ENCODE measurements at places on chromosomes 5 and 9.

DNA sequence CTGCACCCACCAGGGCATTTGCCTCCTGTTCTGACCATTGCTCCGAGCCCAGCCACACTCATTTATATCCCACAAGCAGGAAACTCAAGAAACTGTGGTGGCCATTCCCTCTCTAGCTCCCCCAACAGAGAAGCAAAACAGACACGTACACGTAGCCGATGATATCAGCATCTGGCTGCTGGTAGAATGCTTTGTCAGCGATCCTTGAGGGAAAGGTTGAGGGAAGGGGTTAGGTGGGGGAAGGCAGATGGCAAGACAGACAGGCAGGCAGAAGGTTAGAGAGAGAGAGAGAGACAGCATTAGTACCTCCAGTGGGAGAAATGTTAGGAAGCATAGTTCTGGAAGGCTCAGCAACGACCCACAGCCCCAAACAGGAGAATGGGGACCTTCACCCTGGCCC, 7.8 kb downstream of the HIGD2A start:
- DNase-seq: no peak

GRCh38 chr5:142296914-142297417, 27.9 kb downstream of the SPRY4 start:
- no peak for DNase-seq

GRCh38 chr5:173595841-173596240, 20.6 kb downstream of the BOD1 start:
- DNase-seq: no peak

- DNase-seq: no peak
Observed at GRCh38 chr5:168092209-168093185, 198.9 kb upstream of the WWC1 start.

- no peak for DNase-seq
Observed at GRCh38 chr5:141155540-141156374, 5.9 kb downstream of the PCDHB6 start.

DNA sequence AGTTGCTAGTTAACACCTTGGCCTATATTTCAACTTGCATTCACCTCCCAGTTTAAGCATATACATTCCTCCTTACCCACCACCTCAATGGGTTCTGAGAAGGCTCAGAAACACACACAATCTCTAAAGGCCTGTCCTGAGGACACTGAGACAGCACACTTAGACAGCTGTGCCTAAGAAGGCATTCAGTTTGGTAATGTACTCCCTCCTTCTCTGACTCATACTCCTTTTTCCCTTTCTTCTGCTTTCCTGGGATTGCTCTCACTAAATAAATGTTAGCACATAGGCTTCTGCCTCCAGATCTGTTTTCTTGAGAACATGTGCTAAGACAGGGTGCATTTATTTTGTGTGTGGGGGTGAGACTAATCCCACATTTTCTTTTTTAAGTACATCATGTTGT, 456.8 kb upstream of the CDH6 start:
- no peak for DNase-seq

DNA sequence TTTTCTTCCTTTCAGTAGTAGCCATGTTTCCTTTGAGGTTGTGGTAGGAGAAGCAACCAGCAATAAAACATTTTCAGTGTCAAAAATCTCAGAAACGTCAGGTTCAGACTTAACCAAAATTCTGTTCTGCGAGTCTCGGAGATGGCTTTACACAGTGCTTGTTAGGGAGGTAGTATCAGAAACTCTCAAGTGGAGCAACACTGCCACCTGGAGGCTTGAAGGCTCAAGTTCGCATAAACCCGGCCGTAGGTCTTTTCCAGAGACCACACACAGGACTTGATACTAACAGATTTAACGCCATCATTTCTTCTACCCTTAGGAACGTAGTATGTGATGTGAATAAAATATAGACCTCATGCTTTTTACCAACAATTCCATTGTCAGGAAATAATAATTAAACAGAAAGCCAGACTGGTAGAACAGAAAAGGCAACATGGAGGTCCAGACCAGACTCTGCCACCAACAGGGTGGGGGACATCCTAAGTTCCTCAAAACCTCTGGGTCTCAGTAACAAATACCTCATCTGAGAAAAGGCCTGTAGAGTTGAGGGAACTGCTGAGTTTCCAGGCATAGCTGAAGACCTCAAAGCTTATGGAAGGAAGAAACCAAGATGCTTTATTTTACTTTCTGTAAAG, 8.5 kb downstream of the PTGER4 start:
- peak; percentile 95 for DNase-seq

- no peak for DNase-seq
Observed at GRCh38 chr5:124697501-124697900, 48.9 kb downstream of the ZNF608 start.

- DNase-seq: no peak
Observed at GRCh38 chr9:71036501-71036900, 84.9 kb downstream of the TRPM3 start.

GRCh38 chr5:150479416-150479815, 28.5 kb upstream of the NDST1 start:
- no peak for DNase-seq

- no peak for DNase-seq
Observed at GRCh38 chr9:22241024-22241423, 205.6 kb upstream of the DMRTA1 start.

DNA sequence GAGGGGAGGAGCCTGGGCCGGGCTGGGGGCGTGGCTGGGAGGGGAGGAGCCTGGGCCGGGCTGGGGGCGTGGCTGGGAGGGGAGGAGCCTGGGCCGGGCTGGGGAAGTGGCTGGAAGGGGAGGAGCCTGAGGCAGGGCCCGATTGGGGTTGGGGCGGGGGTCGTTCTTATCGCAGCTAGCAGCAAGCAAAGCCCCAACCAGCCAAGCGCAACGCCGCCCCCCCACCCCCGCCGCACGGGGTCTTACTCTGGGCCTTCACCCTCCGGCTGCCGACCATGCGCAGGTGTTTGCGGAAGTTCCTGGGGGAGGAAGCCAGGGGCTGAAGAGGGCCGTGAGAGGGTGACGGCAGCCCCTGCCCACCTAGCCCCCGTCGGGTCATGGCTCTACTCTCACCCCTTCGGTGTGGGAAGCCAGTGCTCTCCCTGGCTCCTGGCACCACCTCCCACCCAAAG, 5.0 kb downstream of the NSMF start:
- peak; percentile 49 for DNase-seq

GRCh38 chr5:172692981-172693380, 51.9 kb downstream of the NEURL1B start:
- no peak for DNase-seq

DNA sequence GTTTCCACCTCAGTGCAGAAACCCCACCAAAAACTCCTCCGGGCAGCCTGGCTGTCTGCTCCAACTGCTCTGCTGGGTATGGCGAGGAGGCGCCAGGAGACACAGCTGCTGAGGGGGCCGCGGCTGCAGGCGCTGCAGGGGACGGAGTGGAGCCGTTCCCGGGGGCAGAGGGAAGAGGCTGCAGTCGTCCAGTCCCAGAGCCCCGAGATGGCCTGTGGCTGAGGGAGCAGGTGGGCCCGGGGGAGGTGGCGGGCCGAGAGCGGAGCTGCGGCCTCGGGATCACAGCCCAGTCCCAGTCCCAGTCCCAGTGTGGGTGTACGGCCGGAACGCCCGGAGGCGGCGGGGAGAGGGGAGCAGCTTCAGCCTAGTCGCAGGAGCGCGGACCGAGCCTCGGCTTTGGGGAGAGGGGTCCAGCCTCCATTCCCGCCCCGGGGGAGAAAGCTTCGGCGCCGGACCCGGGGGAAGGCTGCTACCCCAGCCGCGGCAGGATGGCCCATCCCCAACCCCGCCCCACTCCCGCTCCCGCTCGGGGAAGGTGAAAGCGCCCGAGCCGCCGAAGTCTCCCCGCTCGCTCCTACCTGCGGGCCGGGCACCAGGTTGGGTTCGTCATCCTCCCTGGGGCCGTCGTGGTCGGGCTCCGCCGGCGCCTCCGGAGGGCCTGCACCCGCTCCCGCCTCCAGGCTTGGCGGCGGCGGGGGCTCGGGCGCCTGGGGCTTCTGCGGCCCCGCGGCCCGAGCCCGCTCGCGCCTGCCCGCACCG, 513 bp downstream of the FAM193B start:
- DNase-seq: peak; percentile 54

GRCh38 chr5:15249152-15249551, 250.8 kb upstream of the FBXL7 start:
- DNase-seq: no peak

DNA sequence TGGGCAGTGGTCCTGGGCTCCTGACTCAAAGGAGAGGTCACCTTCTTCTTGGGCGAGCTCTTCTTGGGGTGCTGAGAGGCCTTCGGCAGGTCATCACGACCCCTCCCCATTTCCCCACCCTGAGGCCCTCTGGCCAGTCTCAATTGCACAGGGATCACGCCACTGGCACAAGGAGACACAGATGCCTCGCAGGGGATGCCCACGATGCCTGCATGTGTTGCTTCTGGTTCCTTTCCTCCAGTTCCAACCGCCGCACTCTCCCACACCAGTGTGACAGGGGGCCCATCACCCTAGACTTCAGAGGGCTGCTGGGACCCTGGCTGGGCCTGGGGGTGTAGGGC, 1.3 kb downstream of the CEL start:
- no peak for DNase-seq

GRCh38 chr5:158387499-158387898, 528.6 kb upstream of the CLINT1 start:
- DNase-seq: no peak

- no peak for DNase-seq
Observed at GRCh38 chr5:178527458-178528307, 62.5 kb downstream of the COL23A1 start.

DNA sequence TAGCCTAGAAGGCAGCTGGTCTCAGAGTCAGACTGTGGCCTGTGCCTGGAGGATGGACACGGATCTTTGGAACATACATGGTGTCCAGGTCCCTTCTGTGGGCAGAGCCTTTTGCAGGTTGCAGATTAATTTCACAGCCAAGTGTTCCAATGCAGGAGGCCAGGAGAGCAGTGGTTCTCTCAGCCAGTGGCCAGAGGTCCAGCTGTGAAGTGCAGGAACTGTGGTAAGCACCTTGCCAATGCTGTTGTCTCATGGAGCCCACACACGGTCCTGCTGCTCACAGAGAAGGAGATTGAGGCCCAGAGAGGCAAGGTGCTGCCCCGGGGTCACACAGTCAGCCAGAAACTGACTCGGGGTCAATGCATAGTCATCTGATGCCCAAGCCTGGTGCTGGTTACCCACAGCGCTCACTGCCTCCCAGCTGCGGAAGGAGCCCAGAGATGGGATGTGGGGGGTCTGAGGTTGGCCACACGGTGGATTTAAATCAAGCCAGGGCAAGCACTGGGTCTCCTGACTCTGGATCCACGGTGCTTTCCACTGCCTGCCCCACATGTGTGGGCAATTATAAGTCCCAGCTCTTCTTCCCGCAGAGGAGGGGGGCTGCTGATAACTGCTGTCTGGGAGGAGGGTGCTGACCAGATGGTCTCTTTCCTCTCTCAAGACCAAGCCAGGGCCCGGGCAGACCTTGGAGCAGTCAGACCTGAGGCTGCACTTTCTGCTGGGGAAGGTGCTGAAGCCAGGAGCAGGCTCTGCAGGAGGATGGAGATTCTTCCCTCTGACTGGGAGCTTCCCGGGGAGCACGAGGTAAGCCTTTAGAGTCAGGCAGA, 2.8 kb downstream of the PDGFRB start:
- no peak for DNase-seq

DNA sequence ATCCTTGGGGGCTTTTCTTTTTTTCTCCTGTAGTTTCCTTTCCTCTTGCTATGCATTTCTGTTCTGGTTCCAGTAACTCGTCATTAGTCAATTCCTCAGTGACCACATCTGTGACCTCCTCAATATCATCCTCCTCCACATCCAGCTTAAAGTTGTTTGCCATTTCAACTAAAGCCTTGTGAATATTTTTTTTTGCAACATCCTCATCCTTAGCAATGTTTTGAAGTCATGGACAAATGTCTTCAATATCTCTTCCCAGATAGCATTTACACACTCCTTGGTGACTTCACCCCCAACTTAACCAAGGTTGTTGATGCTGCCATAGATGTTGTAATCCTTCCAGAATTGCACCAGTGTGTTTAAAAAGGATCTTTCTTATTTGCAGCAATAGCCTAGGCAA, 14.7 kb upstream of the ADRB2 start:
- DNase-seq: no peak

GRCh38 chr5:175517824-175518450, 39.6 kb downstream of the SFXN1 start:
- DNase-seq: peak; percentile 93

- peak; percentile 31 for DNase-seq
Observed at GRCh38 chr9:137552022-137552768, 516 bp downstream of the MRPL41 start.

DNA sequence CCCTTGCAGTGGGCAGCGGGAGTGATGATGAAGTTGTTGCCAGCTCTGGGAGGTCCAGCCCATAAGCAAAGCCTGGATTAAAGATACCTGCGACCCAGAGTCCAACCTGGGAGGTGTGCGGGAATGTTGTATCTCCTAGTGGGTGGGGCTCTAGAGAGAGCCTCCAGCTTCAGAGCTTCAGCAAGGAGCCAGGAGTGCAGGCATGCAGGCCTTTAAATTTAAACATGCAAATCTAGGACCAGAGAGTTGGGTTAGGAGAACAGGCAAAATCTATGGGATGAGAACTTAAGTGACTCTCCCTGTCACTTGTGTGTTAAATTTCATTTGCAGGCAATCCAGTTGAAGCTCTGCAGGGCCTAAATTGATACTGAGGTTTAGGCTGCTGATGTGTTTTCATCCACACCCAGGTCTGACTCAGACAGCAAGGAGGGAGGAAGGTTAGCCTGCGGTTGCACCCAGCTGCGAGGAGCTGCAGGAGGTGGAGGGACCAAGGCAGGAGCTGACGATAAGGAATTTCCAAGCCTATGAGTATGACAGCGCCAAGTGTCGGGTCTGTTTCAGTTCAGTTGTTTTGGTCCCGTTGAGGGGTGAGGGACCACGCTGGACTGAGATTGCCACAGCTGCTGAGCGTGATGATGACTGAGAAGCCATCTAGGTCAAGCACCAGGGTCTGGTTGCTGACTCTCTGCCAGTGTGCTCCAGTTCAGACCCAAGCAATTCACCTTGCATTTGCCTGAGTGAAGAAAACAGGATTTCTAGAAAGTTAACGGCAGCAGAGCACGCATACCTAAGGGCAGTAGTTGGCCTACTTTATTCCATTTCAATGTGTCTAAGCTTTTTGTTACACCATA, 243.0 kb downstream of the ICE1 start:
- DNase-seq: no peak

DNA sequence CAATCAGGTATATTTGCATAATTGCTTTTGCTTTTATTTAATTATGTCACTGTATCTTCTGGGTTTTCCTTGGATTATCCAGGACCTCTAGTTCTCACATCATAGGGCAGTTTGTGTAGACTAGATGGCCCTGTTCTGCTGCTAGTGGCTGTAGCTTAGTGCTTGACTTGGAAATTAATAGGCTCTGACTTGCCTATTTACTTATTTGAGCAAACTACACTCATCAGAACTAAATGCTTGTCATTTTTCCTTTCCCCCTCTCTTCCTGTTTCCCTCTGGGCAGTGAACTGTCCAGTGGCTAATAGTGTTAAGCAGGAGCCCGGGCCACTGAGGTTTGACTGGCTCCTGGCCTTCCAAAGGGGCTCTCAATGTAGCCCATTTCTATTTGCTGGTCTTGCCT, 135.7 kb downstream of the MAN2A1 start:
- no peak for DNase-seq

- DNase-seq: no peak
Observed at GRCh38 chr9:101226803-101227202, 158.0 kb downstream of the BAAT start.

Data from activated CD8-positive, alpha-beta T cell treated with anti-CD3 and anti-CD28 coated beads for 36 hours (primary cell).